ENCODE measurements at places on chromosomes 2 and 18.

DNA sequence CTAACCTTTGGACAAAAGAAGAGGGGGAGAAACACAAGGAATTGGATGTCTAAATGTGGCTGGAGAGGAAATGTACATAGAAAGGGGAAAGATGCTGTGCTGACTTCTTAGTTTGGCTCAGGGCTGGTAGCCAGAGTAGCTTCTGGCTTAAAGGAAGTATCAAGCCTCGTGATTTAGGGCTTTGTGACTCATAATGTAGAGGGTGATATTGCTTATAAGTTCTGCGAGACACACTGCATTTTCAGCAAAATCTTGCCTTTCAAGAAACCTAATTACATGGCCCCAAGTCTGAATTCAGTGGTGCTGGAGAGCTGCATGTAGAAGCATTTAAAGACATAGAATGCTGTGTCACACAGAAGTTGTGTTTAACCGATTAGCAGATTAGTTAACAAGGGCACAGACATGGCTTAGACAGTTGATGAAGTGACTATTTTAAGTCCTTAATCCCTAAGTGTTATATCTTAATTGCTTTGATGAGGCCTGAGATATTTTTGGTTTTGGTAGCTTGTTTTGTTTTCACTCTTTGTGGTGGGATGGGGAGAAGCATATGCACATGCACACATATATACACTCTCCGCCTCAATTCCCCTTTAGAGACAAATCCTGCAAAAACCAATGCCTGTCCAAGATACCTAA, 66.4 kb downstream of the EPAS1 start:
- no peak for DNase-seq

DNA sequence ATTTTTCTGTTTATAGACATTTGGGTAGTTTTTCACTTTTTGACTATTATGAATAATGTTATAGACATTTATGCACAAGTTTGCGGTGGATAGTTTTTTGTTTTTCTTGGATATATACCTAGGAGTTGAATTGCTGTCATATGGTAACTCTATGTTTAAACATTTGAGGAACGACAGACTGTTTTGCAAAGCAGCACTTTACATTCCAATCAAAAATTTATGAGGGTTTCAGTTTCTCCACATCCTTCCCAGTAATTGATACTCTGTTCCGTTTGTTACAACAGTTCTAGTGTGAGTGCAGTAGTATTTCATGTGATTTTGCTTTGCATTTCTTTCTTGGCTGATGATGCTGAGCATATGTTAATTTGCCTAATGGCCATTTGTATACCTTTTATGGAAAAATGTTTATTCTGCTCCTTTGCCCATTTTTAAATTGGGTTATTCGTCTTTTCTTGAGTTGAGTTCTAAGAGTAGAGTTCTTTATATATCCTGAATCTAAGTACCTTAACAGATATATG, 617.3 kb upstream of the LRATD1 start:
- DNase-seq = no peak

DNA sequence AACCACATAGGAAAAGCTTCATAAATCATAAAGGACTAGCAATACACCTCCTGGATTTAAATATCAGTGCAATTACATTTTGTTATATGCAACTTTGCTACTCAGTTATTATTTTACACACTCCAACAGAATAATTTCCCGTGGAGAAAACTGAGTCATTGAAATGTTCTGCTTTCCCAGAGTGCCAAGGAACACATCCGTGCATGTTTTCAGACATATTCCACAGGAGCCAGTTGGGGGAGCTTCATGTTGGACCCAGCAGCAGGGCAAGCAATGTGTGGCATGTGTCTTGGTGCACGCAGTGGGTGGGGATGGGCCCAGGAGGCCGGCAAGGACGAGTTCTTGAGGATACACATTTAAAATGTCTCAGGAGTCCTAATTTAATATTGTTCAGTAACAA, 14.4 kb upstream of the SMIM21 start:
- no peak for DNase-seq

- no peak for DNase-seq
These were observed 12.7 kb downstream of the NEU4 start for GRCh38 chr2:241821460-241822263.

DNA sequence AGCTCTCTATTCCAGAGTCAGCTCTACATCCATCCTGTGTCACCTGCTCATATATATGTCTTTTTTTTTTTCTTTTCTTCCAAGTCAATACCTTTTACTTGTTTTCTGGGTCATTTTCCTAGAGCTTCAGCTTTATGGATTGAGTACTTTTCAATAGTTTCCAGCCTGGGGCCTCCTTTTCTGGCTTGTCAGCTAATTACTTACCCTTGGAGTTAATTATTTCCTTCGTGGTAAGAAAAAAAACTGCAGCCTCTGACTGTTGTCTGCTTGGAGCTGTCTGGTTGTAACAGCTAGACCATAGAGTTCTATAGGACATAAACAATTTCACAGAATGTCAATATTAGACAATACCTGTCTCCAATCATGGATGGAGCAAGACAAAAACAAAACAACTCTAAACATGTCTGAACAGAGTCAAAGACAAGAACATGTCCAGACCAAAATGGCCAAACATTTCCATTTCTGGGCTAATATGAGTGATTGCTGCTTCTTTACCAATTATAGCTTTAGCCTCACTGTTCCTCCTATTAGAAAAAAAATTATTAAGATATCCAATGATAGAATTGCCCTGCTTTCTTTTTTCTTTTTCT, 643.1 kb downstream of the SLC4A3 start:
- DNase-seq = no peak

DNA sequence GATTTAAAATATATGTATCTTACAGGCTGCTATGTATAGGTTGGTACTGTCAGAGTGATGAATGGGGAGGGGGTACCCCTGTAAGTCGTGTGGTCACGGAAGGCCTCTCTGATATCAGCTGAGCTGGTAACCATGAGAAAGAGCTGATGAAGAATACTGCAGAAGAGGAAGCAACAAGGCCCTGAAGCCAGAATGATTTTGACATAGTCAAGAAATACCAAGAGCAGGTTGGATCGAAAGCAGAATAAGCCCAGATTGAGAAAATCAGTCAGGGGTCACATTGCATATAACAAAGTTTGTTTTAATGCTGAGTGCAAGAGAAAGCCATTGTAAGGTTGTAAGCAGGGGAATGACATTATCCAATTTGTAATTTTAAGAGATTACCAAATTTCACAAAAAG, 57.3 kb downstream of the UNC50 start:
- DNase-seq = no peak

DNA sequence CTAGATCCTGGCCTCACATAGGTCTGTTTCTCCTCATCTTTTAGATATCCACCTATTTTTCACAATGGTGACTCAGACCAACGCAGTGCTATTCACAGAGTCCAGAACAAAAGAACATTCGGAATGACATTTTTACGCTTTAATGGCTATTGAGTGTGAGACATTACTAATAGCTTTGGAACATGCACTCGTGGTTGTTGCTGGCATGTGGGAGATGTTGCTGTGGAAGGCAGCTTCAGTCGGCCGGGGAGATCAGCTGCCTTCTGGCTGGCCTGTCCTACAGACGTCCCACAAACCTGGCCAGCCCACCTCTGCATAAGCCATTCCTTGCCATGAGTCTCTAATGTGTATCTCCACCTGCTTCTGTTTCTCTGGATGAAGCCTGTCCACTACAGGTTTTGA, 3.4 kb downstream of the MBP start:
- DNase-seq = no peak

- DNase-seq = no peak
These were observed 255.3 kb downstream of the VAPA start for GRCh38 chr18:10169064-10169562.

- peak; percentile 81 for DNase-seq
These were observed at the start of gene USP34 for GRCh38 chr2:61470965-61471904. TSS of gene USP34 (minus strand) at chr2:61471087. CDS start at chr2:61470692, 395 bp downstream.

DNA sequence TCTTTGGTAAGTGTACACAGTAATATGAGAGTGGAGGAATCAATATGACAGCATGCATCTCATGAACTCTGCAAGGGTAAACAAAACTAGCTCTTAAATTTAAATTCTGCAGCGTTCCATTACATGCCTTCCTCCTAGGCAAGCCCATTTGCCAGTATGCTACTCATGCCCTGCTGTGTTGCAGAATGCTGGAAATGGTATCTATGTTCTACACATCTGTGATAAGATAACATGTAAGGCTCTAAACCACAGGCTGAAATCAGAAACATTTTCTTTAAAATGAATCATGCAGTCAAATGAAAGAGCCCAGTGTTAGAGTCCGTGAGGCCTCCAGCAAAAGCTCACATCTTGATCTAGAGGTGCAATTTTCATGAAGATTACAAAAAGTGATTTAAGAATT, 112.8 kb upstream of the FN1 start:
- DNase-seq = no peak

DNA sequence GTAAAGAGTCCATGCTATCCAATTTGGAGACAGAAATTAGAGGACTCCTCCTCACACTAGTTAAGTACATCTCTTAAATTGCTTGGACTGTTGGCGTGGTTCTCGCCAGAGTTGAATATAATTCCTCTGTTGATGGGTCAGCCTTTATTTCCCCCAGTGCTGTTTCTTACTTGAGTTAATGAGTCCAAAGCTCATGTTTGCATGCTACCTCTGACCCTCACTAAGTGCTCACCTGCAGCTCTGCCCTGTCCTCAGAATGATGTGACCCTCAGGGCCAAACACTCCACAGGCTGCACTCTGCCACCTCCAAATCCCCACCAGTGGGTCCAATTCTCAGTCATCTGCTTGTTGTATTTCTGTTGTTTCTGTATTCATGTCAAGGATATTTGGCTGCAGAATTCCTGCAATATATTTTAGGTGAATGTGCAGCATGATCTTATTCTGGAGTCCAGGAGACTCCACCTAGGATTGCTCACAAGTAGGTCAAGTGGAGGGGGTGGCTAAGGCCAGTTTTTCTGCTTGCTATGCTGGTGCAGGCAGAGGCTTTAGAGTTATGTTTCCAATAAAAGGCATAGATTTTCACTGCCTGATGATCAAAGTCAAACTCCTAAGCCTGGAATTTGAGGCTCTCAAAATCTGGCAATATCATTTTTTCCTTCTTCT, 37.8 kb downstream of the RDH14 start:
- no peak for DNase-seq

DNA sequence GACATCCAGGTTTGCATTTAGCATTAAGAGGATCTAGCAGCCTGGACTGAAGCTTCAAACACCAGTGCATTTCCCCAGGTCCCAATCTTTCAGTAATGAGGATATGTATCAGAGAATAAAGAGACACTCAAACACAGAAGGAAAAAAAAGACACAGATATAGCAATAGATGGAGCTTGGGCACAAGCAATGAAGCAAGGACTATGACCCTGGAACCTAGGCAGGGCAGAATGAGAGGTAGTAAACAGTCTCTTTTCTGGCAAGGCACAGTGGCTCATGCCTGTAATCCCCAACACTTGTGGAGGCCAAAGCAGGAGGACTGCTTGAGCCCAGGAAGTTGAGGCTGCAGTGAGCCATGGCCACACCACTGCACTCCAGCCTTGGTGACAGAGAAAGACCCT, 80.7 kb upstream of the HNRNPA3 start:
- DNase-seq = no peak

GRCh38 chr2:6946722-6947121, 29.5 kb downstream of the RNF144A start:
- no peak for DNase-seq

DNA sequence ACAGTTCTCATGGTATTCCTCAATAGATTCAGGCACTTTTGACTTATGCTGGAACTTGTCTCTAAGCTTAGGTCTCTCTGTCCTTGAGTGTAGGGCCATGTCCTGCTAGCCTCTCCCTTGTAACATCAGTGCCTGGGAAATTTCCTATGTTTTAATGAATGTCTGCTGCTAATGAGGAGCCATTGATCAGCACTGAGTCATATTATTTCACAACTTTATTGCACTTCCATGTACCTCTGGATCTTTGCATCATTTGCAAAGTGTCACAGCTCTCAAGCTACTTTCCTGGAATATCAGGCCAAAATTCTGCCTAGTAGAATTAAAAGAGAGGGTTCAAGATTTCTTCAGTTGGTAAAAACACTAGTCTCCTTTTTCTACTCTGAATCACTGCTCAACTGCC, 102.5 kb downstream of the GAREM1 start:
- no peak for DNase-seq

DNA sequence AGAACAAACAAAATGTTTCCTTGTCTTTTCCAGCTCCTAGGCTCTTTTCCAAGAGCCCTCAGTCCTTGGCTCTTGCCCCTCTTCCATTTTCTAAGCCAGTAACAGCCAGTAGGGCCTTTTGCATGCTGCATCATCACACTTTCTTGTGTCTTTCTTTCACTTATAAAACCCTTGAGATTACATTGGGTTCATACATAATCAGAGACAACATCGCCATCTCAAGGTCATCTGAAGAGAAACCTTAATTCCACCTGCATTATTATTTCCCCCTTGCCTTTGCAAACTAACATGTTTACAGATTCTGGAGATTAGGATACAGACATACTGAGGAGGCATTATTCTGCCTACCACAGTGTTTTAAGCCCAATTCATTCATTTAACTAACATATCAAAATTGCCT, 697.3 kb downstream of the TRIB2 start:
- DNase-seq = no peak

DNA sequence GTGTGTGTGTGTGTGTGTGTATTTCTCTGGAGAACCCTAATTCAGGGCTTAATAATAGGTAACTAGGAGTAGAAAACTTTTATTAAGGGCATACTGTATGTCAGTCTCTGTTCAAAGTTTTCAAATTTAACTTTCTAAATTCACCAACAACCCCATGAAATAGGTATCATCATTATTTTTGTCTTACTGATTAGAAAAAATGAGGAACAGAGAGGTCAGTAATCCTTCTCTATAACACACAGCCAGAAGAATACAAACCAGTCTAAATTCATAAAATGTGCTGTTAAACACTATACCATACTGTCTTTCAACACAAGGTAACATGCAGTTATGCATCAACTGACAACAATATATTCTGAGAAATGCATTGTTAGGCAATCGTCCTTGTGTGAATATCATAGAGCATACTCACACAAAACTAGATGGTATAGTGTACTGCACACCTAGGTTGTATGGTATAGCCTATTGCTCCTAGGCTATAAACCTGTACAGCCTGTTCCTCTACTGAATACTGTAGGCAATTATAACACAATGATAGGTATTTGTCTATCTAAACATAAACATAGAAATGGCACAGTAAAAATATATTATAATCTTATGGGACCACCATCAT, 143.1 kb downstream of the PTH2R start:
- no peak for DNase-seq

DNA sequence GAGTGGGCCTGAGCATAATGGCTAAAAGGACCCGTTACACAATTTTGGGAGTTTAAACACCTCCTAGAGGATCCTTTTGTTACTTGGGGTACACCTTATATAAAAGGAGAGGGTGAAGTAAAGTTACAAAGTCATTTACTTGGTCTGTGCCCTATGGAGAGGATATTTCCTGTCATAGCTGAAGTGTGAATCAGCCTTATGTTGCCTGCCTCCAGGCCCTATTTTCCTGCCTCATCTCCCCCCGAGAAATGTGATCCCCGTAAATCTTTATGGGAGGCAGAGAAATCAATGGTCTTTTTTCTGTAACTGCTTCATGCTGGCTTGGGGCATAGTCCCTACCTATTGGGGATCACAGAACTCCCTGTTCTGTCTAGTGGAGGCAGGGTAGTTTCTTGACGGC, 906.6 kb downstream of the DSC3 start:
- DNase-seq = no peak

GRCh38 chr2:23053601-23054000, 331.4 kb upstream of the KLHL29 start:
- DNase-seq = no peak

Measured in stimulated activated CD4-positive, alpha-beta T cell treated with anti-CD3 and anti-CD28 coated beads, Interleukin-2, amount 100 ng/mL, for 48 hours (primary cell).